Right ventricle myocardium inferior (tissue), 1 donor: ENCODE measurements at places on chromosomes 1 and 21.

- no peak for DNase-seq
These were observed 97.0 kb upstream of the CDC42BPA start for GRCh38 chr1:227415115-227415790.

DNA sequence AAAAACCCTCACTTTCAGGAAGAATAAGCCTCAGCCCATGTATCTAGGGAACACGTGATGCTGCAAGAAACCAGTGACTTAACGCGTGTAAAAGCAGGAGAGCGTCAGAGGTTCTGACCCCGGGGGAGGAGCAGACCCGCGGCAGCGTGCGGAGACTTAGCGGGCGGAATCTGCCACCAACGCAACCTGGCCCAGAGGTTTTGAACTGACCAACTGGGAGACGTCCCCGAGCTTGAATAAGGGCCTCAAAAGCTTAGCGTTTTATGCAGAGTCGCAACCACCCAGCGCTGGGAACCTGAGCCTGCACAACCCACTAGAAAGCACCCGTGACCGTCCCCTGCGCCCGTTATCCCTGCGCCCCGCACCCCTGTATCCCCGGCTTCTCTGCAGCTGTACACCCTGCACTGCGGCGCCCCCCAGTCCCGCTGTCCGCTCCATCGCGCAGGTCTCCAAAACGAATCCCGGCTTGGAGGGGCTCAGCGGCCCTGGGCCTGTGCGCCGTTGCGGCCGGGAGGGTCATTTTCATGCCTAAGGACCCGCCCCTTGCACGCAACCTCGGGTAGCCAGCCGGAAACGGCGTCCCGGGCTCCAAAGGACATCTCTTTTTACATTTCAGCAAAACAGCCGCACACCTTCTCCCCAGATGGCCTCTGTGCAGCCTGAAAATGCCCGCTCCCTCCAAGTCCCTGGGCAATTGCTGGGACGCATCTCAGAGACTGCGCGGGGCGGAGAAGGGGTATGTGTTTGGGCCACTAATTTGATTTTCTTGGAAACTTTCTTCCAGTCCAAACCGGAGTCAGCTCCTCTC is 29.4 kb upstream of the TRIM17 start:
- DNase-seq = no peak

- DNase-seq = no peak
These were observed 49.8 kb downstream of the LYPLAL1 start for GRCh38 chr1:219223496-219223895.

GRCh38 chr1:233005156-233005555 is 54.7 kb downstream of the NTPCR start:
- no peak for DNase-seq

GRCh38 chr1:200646515-200646914 is 23.2 kb downstream of the DDX59 start:
- DNase-seq = no peak
